Psoas muscle (tissue), 8 donors: ENCODE measurements at places on chromosomes 6 and 20. TPM values are rescaled to one million over a fixed set of nuclear protein-coding genes. Genes with fewer than 3 reads are reported as not detected.

DNA sequence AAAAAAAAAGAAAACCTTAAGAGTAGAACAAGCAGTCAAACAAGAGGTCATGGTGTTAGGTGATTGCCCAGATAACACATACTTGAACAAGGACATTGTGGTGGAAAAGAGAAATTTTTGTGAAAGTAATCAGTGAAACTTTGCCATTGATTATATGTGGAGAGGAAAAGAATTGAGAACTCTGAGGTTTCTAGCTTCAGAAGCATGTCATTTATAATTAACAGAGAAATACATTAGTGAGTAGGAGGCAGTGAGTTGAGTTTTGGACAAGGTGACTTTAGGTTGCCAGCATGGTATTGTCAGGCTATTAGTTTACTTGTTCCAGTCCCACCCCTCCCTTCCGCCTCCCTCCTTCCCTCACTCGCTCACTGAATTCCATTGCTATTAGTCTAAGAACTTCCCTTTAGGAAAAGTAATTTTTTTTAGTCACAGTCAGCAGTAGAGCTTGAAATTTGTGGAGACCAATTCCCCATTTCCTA is 17.2 kb downstream of the TAB2 start:
- peak; percentile 28 for DNase-seq

GRCh38 chr6:90940812-90941481 is 354.1 kb upstream of the MAP3K7 start:
- DNase-seq, result no peak

- DNase-seq, result no peak
Measured at GRCh38 chr6:168016176-168016620, 18.7 kb downstream of the KIF25 start.

DNA sequence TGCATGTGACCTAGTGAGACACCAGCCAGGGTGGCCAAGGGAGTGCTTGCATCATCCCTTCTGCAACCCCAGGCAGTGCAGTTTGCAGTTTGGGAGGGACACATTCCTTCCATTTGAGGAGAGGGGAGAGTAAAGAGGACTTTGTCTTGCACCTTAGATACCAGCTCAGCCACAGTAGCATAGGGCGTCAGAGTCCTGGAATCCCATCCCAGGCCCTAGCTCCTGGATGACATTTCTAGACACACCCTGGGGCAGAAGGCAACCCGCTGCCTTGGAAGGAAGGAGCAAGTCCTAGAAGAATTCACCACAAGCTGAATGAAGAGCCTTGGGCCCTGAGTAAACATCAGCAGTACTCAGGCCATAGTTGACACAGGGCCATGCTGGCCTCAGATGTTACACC is 680.4 kb upstream of the IMPG1 start:
- DNase-seq, result no peak

DNA sequence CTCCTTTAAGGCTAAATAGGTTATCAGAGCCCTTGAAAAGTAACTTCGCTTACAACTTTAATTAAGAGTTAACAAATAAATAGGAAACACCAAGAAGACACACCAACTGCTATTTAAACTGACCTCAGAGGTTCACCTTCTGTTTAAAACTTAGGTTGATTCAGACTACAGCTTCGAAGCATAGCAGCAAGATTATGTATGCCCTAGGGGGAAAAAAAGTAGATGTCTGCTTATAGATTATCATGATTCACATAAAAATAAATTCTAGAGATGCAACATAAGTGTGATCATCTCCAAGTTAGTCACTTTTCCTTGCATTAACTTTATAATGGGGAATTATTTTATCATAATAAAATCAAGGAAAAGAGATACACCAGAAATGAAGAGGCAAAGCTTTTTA is 8.9 kb downstream of the PNISR start:
- no peak for DNase-seq

DNA sequence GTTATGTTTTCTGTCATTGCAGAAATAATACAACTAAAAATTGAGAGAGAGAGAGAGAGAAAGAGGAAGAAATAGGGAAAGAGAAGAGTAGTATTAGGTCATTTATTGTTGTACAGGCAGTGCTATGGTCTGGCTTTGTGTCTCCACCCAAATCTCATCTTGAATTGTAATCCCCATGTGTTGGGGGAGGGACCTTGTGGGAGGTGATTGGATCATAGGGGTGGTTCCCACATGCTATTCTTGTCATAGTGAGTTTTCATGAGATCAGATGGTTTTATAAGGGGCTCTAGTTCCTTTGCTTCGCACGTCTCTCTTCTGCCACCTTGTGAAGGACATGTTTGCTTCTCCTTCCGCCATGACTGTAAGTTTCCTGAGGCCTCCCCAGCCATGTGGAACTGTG is 677.4 kb upstream of the CHD6 start:
- DNase-seq, result no peak

GRCh38 chr6:78810146-78810545 is 57.2 kb upstream of the IRAK1BP1 start:
- DNase-seq, result no peak

MEI4 gene
- total RNA-seq, result not detected

GRCh38 chr6:137277971-137278637 is 58.9 kb upstream of the IFNGR1 start:
- DNase-seq, result no peak

SPINT3 gene
- total RNA-seq, result not detected

HLA-DRB1 gene
- total RNA-seq, result 49.4 TPM

- no peak for DNase-seq
Measured at GRCh38 chr6:126204598-126204997, 135.3 kb upstream of the CENPW start.

DNA sequence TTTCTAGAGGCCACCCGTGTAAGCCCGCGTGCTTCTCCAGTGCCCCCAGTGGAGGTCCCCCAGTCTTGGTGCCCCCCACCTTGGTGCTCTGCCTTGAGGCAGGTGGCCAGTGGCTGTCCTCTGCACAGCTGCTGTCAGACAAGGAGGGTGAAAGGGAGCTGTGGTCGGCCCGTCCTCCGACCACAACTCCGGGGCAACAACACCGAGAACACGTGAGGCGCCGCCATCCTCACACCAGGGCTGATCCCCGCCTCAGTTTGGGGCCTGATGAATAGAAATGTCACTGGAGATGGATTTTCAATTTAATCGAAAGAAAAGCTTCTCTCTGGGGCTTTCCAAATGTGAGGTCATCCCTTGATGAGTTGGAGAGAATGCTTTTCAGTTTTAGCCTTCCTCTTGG is 304.6 kb downstream of the CDH4 start:
- no peak for DNase-seq

MAS1 gene
- total RNA-seq, result not detected

DNA sequence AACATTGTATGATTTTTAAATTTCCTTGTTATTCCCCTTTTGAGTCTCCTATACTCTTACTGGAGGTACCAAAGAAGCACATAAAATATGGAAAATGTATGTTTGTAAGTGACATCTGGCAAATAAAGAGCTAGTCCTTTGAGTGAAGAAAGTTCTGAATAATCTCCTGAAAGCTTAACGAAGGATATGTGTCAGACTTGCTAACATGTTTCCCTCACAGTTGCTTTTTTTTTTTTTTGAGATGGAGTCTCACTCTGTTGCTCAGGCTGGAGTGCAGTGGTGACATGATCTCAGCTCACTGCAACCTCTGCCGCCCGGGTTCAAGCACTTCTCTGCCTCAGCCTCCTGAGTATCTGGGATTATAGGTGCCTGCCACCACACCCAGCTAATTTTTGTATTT is 63.6 kb downstream of the STK4 start:
- DNase-seq, result no peak

DNA sequence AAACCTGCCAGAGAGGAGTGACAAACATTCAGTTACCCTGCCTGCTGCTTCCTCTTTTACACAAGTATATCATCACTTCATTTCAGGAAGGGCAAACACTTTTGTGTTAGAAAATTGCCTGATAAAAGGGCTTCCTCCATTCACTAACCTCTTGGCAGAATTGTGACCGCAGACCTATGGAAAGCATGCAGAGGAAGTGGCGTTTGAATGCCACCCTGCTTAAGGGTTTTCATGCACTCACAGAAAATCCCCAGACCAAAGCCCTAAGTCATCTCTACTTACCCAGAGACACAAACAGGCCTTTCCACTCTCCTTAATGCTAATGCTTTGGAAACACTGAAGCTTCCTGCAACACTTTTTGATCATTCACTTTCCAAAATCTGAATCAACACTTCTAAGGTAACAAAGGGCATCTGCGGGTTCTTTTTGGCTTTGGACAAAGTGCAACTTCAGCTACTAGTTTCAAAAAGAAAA is 22.1 kb upstream of the RALGAPA2 start:
- no peak for DNase-seq

POU3F2 gene
- not detected for total RNA-seq

GRCh38 chr6:42791706-42792320 is 10.0 kb downstream of the BICRAL start:
- DNase-seq, result no peak

VWA7 gene
- total RNA-seq, result 7.9 TPM

DNA sequence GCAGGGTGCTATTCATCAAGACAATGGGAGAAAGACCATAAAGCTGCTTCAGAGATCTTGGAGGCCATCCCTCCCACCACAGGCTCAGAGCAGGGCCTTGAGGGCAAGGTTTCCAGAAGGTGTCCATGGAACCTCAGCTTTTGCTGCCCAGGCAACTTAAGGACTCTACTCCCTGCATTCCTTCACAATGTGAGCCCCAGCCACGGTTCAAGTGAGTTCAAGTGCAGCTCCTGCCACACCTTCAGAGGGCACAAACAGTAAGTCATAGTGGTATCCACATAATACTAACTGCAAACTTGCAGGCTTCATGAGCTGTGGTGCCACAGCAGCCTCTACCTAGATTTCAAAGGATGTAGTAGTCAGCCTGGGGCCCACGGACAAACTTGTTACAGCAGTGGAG is 144.0 kb upstream of the C6orf118 start:
- DNase-seq, result no peak

DNA sequence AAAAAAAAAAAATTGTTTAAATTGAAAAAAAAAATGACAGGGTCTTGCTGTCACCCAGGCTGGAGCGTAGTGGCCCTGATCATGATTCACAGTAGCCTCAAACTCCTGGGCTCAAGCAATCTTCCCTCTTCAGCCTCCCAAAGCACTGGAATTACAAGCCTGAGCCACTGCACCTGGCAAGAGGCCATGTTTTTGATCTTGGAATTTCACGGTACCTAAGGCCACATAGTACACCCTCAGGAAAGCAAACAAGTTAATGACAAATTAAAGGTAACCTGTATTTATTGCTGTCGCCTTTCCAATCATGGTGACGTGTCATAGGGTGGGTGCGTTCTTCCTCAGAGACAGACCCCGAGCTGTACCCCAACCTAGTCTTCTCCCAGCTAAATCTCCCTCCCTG is 79.2 kb downstream of the LINC00237 start:
- DNase-seq, result no peak

DNA sequence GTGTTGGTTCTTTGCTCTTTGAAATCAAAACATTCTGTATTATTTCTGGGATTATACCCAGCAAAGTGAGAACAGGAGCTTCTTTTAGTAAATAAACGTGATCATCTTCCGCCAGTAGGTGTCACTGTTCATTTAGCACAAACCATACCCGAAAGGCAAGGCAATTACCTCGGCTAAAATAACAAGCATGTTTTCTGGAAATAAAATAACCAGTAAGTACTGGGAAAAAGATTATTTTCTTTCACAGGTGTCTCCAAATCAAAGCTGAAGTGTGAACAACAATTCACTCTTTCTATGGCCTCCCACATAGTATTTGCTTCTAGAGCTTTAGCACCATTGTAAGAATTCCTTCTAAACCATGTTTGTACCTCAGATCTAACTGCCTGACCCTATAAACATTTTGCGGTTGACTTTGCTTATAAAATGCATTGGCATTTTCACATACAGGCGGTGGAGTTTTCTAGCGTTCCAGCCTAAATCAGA is 144.6 kb upstream of the AGPAT4 start:
- DNase-seq, result no peak

DNA sequence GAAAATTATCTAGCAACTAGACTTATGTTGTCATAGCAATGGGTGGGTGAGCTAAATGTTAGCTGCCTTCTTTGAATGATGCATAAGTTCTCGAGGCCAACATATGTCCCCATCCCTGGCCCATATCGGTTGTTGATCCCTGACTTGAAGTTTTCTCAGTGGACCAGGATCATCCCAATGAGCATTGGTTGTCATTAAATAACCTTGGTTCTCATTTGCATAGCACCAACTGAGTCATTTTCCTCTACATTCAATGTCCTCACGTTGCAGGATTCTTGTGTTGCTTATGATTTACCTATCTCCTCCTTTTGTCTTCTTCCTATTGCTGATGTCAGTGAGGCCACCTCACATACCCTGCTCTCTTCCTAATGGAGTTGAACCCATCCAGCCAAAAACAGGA is 12.1 kb upstream of the AHCY start:
- no peak for DNase-seq

GRCh38 chr20:52800734-52801627 is 171.2 kb upstream of the TSHZ2 start:
- no peak for DNase-seq

DNA sequence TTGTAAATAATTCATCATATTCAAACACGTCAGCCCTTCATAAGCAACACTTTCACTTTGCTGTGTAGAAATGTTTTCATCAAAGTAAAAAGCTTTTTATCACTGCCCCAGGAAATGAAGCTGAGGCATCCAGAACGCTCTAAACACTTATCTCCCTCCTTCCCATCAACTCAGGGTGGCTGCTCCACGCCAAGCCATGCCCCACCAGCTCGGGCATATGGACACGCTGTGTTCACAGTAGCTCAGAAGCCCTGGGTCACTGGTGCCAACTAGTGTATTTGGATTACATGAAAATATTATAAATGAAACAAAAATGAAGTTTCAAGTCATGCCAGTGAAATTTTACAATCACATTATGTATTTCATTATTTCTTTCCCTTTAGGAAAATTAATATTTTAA is 10.3 kb downstream of the PDE10A start:
- no peak for DNase-seq

TNF gene
- total RNA-seq, result not detected

DNA sequence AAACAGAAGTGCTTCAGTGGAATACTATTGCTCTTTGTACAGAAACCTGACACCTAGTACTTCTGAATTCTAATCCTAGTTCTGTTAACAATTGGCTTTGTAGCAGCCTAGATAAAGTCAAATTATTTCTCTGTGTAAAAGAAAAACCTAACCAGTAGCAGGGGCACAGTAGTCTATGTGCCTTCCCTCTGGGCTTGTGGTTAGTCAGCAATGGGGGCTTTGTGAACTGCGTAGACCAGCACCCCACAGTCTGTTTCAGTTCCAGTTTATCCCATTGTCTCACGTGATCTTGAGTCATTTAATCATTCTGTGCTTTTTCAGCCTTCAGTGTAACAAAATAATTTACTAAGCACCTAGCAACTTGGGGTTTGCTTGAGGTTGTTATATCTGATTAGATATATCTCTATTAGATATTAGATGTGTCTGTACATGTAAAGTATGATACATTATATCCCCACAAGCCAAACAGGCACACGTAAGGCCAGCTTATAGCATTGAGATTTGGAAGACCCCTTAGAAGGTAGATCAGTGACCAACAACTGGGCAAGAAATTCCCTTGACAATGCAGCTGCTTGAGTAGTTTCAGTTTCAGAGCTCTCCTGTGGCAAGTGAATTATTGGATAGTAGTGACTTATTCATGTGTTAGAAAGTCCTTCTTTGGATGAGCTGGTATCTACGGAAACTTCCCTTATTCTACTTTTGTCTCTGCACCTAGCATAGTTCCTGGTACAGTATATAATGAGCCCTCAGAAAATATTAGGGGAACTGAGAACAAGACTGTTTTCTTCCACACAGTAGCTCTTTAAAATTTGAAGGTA is 27.9 kb upstream of the CCR6 start:
- DNase-seq, result no peak

- no peak for DNase-seq
Measured at GRCh38 chr6:45951321-45952167, 64.1 kb downstream of the CLIC5 start.
